Omental fat pad (tissue), 4 donors: ENCODE measurements at places on chromosomes 5 and 9. TPM values are rescaled to one million over a fixed set of nuclear protein-coding genes. Genes with fewer than 3 reads are reported as not detected.

SLC6A3 gene
- 1.2 TPM for total RNA-seq

NTRK2 gene
- 20.2 TPM for total RNA-seq

TMEM267 gene
- 10.4 TPM for total RNA-seq

PLPPR1 gene
- total RNA-seq, result not detected

GPX8 gene
- 19.1 TPM for total RNA-seq

MYOZ3 gene
- 0.56 TPM for total RNA-seq

TOR2A gene
- 15.8 TPM for total RNA-seq

AQP7 gene
- total RNA-seq, result 466 TPM

SLC25A2 gene
- 2.0 TPM for total RNA-seq
